ENCODE measurements at places on chromosomes 7 and 10.

GRCh38 chr7:142385491-142386340 is 127.9 kb upstream of the PRSS58 start:
- peak; percentile 75 for DNase-seq

DNA sequence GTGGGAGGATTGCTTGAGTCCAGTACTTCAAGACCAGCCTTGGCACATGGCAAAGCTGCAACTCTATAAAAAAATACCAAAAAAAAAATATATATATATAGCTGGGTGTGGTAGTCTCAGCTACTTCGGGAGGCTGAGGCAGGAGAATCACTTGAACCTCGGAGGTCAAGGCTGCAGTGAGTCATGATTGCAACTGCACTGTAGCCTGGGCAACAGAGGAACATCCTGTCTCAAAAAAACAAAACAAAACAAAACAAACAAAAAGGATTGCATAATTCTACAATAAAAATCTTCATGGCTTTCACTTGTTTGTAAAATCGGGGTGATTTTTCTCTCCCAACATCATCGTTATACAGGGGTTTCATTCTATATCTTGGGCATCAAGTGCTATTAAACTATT is 35.1 kb downstream of the GUSB start:
- no peak for DNase-seq

- no peak for DNase-seq
These were observed 10.2 kb downstream of the EN2 start for GRCh38 chr7:155467846-155468784.

- no peak for DNase-seq
These were observed 64.7 kb downstream of the PIK3AP1 start for GRCh38 chr10:96655461-96656197.

DNA sequence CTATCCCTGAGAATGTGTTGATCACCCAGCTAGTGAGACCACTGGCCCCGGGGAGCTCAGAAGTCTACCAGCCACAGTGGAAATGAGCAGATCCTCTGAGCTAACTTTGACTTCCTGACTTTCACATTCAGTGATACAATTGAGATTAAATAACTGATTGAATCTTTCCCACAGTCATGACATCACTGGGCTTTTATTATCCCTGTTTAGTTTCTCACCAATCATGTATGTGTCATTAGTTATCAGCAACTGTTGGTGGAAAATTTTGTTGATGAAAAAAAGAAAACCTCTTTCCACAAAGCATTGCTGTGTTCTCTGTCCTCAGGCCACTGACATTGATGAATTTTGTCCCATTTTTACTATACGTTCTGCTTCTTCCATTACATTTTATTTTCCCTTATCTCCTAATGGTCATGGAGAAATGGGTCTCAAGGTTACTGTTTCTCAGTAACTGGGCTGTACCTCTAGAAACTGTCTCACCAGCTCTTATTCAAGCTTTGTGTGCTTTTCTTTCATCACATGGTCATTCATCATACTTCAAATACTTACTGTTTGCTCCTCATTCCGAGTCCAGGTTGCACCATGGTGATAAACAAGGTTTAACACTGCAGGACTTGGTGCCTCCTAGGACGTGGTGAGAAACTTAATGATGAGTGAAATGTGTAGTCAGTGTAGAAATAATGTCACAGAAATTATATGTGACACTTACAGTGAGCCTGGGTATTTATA is 304.7 kb downstream of the CDK14 start:
- DNase-seq: no peak
